Stimulated activated CD8-positive, alpha-beta memory T cell treated with anti-CD3 and anti-CD28 coated beads, Interleukin-7, amount 100 ng/mL, for 48 hours (primary cell): ENCODE measurements at places on chromosomes 11 and 22.

DNA sequence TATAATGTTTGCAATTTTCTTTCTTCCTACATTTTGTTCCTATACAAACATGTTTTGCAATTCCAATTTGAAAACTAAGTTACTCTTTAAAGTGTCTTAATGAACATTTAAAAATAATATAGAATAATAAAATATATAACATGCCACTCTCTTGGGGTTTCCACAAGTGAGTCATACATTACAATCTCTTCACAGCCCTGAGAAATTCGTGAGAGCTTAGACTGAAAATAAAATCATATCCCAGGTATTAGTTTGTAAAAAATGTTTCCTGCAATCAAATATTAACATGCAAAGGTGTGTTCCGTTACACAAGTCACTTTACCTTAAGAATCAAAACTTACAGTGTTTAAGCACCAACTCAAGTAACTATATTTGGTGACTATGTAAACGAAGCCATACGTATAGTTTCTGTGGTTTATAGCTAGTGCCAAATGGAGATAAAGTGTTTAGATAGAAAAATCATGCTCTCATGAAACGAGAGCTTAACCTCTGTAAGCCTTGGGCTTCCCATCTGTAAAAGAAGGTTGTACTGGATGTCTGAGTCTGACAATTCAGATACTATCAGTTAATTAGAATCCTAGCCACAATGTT is 253.6 kb upstream of the ANO3 start:
- DNase-seq, result no peak

GRCh38 chr11:86891036-86891435 is 64.2 kb downstream of the FZD4 start:
- no peak for DNase-seq

DNA sequence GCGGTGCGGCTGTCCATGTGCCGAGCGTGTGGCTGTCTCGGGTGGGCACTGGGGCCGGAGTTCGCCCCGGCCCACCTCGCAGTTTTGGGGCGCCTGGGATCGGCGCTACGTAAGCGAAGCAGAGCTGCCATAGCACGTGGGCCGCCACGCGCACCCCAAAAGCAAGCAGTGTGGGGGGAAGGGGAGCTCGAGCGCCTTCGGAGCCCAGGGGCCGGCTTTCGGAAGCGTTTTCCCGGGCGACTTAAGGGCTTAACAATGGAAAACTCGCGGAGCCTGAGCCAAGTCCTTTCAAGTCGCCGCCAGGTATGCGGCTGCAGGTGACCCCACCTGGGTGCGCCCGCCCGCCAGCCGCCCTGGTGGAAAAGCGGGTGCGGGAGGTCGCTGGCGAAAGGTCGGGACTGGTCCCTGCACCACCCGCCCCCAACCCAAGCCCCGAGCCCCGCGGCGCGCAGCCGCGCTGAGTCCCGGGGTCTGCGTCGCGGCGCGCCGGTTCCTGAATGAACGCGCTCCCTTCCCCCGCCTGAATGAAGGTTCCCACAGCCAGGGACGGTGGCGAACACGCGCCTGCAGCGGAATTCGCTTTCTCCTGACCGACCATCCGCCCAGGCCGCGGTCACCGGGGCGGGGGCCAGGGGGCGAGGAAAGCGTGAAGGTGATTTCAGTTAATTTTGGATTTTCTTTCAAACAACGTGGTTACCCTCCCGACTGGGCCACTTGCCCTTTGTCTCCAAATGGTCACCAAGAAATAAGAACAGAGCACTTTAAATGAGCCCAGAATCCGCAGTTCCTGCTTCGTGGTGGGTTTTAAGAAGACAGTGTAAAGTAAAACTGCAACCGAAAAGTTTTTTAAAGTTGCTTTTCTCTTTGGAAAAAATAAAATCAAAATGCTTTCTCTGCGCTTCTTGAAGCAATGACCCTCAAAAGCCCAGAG is 2.8 kb upstream of the CCND1 start:
- no peak for DNase-seq

DNA sequence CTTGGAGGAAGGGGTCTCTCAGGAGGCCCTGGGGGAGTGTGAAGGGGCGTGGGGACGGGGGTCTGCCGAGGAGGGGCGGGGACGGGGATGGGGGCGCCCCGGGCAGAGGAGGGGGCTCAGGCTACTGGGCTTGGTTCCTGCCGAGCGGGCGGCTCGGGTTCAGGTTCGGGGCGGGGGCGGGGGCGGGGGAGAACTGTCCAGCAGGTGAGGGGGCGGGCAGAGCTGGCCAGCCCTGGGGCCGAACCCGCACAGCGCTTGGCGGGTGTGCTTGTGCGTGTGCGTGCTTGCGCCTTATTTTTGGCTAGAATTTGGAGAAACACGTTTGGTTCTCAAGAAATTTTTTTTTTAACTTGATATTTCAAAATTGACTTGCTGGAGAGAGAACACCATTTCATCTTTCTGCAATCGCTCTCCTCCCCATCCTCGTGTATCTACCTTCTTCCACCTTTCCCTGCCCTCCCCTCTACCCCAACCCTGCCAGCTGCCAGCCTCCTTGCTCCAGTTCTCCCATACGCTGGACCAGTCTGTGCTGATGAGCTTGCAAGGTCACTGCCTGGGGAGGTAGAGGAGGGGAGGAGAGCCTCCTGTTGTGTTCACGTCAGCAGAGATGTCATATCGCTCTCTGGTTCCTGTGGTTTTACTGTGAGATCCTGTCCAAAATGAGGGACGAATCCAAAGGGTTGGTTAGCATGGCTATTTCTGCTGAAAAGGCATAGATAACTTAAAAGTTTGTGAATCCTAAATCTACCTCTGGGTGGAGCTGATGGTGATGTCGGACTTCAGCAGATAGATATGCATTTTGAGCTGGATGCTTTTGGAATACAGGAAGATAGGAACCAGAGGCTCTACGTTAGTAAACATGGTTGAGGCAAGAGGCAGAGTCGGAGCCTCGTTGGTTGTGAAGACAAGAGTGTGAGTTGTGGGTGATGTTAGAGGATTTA is 668 bp downstream of the MADD start:
- DNase-seq, result no peak

- DNase-seq, result no peak
Measured at GRCh38 chr11:90407350-90407749, 184.5 kb upstream of the CHORDC1 start.

DNA sequence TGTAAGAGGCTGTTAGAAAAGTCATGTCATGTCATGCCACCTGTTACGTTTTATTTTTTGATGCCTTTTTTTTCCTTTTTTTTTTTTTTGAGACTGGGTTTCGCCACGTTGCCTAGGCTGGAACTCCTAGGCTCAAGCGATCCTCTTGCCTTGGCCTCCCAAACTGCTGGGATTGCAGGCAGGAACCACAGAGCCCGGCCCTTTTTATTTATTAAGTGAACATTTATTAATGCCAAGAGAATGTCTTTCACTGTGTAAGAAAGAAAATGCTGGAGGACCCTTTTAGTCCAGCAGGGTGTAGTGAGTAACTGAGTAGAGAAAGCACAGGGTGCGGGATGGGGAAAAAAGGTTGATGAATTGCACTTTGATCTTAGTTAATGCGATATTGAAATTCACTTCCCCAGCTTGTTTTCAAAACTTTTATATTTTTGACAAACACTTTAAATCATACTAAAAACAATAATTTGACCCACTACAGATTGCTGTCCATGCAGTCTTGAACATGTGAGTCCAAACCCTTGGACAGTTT is 2.3 kb upstream of the XBP1 start:
- DNase-seq, result no peak

DNA sequence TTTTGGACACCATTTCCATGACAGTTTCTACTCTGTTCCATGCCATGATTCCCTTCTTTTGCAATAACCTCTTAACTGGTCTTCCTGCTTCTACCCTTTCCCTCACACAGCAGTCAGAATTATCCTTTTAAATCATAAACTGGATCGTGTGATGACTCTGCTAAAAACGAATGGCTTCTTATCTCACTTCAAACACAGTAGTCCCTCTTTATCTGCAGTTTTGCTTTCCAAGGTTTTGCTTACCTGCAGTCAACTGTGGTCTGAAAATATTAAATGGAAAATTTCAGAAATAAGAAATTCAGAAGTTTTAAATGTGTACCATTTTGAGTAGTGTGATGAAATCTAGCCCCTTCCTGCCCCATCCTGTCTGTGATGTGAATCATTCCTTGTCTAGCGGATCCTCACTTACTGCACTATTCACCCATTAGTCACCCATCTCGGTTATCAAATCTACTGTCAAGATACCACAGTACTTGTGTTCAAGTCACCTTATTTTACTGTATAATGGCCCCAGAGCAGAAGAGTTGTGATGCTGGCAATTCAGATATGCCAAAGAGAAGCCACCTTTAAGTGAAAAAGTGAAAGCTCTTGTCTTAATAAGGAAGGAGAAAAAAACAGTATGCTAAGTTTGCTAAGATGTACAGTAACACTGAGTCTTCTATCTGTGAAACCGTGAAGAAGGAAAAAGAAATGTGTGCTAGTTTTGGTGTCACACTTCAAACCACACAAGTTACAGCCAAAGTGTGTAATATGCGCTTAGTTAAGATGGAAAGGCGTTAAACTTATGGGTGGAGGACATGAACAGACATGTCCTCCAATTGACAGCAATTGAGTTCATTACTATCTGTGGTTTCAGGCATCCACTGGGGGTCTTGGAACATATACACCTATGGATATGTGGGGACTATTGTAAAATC is 283.0 kb downstream of the DDX10 start:
- DNase-seq, result no peak

DNA sequence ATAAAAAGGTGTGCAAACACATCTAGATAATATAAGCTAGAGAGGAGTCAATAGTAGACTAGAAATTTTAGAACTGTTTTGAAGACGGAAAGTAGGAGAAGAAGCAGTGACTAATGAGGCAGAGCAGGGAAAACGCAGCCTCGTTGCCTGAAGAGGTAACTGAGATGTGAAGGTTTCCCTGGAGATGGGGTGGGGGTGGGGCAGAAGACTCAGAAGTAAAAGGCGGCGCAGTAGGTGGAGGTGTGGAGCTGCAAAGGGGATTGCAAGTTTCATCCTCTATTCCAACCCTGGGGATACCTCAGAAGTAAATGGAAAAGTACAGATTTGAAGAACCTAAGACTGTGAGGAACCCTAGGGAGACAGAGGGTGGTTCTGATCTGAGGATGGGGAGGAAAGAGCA is 109.5 kb downstream of the TMPRSS5 start:
- DNase-seq, result no peak

DNA sequence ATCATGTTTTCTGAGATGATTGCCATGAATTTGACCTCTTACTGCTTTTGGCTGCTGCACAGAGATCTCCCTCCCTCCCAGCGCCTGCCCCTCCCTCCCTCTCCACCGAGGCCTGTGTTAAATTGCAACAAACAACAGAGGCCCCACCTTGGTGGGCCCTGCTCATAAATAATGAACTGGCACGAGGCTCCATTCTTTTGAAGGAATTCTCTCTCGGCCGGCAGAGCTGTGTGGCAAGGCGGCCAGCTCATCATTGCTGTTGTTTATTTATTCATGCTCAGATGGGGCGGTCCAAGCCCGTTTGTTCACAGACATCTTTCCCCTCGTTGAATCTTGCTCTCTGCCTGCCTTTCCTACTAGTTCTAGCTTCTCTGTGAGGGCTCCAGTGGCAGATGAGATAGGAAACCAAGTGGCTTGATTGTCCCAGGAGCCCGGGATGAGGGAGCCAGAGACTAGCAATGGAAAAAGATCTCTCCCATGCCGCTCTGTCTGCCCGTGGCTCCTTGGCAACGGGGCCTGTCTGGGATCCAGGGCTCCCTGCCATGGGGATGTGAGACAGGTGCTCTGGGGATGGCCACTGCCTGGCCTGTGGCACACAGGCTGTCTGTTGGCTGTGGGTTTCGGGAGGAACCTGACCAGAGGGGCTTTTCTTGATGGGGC is 192.6 kb downstream of the DSCAML1 start:
- DNase-seq, result no peak
